Forelimb muscle (tissue), 1 donor: ENCODE measurements at places on chromosomes 11 and 22. TPM values are rescaled to one million over a fixed set of nuclear protein-coding genes. Genes with fewer than 3 reads are reported as not detected.
A peak's percentile ranks its signal among the peaks of the same experiment; 100 is the strongest.

- no peak for DNase-seq
These were observed 113.9 kb downstream of the TRIM29 start for GRCh38 chr11:120024046-120024445.

GRCh38 chr11:86172894-86173293, 71.7 kb upstream of the EED start:
- DNase-seq: no peak

- DNase-seq: no peak
These were observed 715.1 kb upstream of the API5 start for GRCh38 chr11:42596576-42597145.

GRCh38 chr22:47625531-47626427, 863.3 kb downstream of the TBC1D22A start:
- no peak for DNase-seq

- DNase-seq: no peak
These were observed 2.1 kb upstream of the MTFP1 start for GRCh38 chr22:30423301-30423958.

DNA sequence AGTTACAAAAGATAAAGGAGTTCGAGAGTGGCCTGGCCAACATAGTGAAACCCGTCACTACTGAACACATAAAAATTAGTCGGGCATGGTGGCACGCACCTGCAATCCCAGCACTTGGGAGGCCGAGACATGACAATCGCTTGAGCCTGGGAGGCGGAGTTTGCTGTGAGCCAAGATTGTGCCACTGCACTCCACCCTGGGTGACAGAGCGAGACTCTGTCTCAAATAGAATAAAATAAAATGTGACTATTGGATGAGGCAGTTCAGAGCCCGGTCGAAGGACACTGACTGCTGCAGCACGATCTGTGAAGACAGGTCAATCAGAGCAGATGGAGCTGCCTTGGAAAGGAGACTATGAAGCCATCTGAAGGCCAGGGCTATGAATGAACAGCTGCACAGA, 37.7 kb upstream of the ANO1 start:
- no peak for DNase-seq

- no peak for DNase-seq
These were observed 50.9 kb downstream of the PPP2R1B start for GRCh38 chr11:111715142-111715816.

DNA sequence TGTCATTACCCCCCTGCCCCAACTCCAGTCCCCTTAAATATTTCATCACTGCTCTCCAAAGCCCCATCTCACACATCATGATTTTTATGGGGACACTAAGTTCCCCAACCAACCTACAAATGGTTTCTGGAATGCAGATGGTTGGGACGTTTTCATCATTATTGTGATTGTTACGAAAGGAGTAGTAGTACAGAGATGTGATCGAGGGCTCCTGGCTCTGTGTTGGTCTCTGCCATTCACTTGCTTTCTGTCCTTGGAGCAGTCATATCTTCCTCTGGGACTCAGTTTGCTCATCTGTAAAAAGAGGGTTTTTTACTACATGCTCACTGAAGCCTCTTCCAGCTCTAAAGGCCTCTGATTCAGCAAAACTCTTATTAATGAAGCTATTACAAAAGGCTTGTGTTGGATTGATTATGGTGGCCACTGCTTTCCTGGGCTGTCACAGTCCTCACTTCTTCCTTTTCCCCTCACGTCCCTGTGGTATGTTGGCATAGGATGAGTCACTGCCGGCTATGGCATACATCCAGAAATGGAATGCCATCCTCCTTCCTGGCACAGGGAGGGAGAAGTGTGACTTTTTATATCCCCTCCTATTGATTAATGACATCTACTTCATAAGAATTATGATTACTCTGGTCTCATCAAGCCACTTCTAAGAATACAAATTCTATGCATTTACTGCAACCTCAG, 593.7 kb downstream of the METTL15 start:
- no peak for DNase-seq

GRCh38 chr22:17699696-17700340, 61.3 kb downstream of the BCL2L13 start:
- no peak for DNase-seq

GRCh38 chr11:103649401-103649895, 387.0 kb upstream of the DDI1 start:
- no peak for DNase-seq

DNA sequence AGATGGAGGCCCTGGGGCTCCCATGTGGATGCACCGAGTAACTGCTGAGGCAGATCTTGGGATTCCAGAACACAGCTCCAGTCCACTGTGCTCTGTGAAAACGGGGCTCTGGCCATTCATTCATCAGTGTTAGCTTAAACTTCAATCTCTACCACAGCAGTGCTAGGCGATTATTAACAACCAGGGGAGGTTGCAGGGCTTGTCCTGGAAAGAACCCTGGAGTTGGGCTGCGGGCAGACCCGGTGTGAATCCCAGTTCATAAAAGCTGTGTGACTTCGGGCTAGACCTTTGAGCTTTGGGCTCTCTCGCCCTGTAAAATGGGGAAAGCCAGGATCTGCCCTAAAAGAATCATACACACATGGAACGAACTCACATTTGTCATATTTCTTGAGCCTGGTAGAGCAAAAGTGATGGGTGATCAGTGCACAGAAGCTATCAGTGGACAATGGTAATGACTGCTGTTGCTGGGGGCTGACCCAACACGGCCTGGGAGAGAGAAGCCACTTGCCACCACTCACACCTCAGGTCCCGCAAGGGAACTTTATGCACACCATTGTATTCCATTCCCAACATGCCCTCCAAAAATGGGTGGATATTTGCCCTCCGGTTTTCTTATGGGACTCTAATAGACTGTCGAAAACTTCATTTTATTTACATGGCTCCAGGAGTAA, 15.6 kb upstream of the CRYBB3 start:
- no peak for DNase-seq

DNA sequence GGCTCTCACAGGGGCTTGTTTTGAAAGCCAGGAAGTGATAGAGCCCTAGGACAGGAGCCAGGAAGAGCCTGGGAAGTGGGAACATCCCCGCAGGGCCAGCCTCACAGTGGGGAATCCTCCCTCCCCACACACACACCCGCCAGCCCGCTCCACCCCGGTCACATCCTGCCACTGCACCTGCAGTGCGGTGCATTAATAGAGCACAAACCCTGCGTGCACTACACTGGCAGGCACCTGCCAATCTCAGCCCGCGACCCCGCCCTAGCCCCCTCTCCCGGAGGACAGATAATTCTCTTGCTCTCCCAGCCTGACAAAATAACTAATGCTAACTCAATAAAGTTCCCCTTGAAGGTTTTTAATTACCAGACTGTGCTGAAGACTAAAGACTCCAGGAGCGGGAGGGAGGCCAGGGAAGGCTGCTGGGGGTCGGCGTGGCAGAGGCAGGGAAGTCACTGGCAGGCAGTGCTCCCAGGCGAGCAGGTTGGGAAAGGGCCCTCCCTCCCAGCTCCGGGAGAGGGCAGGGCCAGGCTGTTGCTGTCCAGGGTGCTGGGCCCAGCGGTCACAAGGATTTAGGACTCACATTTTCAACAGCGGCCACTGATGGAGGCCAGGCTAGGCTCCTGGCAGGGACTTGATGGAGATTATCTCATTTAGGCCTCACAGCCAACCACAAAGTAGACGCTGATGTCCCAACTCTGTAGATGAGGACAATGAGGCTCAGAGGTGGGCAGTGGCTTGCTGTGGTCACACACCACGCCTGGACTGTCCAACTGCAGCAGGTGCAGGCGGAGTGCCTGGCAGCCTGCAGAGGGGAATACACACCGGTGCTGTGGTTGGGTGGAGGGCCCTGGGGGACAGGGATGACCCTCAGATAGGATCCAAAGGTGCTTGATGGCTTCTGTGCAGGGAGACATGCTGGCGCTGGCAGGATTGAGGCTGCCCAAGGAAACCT, 23.9 kb upstream of the TCF20 start:
- DNase-seq: no peak

GRCh38 chr11:128208329-128209137, 378.8 kb downstream of the ETS1 start:
- peak; percentile 26 for DNase-seq

DNA sequence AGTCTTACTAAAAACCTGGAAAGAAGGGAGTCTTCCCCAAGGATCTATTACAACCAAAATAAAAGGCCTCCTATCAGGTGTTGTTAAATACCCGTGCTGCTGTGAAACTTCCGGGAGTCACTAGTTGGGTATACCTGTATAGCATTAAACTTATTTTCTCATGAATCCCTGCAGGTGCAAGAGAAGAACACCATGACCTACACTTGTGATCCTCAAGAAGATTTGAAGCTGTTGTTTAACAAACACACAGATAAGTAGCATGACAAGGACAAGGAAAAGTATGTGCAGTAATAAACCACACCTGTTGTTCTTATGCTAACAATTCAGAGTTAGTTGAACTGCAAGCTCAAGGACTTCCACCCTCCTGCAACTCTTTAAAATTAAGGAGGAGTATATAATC, 12.0 kb downstream of the OR4C45 start:
- DNase-seq: no peak

- DNase-seq: no peak
These were observed 59.9 kb downstream of the FAT3 start for GRCh38 chr11:92284558-92284957.

- no peak for DNase-seq
These were observed 50.8 kb upstream of the PRDM11 start for GRCh38 chr11:45095691-45096010.

GRCh38 chr11:128506999-128507611, 80.3 kb downstream of the ETS1 start:
- no peak for DNase-seq

DNA sequence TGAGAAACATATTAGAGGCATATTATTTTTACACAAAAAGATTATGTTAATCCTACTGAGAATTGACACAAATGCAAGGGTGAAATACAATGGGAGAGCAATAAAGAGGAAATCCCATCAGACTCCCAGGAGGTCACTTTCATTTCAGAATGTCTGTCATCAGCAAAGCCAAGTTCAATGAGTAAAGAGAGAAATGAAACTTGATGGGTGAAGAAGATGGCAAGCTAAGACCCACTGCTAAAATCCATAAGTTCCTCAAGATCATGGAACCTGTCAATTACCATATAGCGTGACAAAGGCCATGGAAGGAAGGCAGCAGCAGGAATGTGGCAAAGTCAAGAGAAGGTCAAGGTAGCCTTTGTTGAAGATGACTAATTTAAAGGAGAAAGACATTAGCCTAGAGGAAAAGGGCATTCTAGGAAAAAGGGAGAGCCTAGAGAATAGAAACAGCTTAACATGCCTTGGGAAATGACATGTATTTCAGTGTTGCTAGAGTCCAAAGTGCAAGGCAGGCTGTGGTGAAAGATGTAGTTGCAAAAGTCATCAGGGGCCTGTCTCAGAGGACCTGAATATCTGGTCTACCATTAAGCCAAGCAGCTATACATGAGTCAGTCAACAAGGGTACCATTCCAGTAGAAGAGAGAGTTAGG, 43.1 kb downstream of the FAM168A start:
- no peak for DNase-seq

DNA sequence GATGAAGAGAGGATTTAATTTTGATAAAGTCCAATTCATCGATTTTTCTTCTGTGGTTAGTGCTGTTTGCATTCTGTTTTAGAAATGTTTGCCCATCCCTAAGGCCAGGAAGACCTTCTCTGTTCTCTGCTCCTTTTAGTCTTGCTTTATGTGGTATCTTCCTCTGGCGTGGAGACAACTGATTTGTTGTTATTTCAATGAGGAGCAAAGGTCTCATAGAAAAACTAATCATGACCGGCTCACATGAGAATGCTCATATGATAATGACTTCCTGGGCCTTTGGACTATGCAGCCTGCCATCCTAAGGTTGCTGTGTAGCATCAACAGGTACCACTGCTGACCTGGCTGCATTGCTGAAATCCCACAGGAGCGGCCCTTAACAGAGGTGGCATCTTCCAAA, 19.8 kb downstream of the SCGB1A1 start:
- DNase-seq: no peak

- DNase-seq: no peak
These were observed 92.9 kb downstream of the DYNC2H1 start for GRCh38 chr11:103202048-103202651.

- no peak for DNase-seq
These were observed 92.7 kb downstream of the SGSM3 start for GRCh38 chr22:40463017-40463631.

DNA sequence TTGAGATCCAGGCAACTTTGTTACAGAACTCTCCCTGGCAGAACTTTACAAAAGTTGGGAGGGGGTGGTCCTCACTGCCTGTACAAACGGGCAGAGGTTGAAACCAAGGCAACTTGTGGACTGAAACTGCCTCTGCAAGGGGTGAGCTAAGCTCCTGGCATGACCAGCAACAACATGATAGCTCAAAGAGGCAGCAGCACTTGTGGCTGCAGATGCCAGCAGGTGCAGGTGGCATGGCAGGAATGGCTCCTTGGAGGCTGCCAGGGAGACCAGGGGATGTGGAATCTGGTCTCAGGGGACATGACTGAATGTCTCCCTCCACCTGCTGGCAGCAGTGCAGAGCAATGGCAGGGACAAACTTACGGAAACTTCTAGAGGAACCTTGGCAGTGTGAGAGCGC, 38.8 kb upstream of the PHF21A start:
- DNase-seq: no peak

DNA sequence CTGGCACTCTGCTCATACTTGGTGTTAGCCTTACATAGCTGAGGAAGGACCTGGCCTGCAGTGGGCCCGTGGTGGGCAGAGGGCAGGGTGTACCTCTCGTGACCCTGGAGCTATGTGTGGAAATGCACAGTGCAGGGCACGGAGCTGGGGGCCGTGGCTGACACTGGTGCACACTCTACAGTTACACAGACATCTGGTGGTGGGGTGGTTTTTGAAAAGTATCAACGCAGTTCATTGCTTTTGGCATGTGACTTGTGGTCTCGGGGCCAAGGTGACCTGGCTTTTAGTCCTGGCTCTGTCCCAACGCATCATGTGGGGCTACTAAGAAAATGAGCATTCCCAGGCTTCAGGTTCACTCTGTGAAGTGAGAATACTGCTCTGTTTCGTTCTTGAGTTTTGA, 553.6 kb downstream of the NTM start:
- no peak for DNase-seq

DNA sequence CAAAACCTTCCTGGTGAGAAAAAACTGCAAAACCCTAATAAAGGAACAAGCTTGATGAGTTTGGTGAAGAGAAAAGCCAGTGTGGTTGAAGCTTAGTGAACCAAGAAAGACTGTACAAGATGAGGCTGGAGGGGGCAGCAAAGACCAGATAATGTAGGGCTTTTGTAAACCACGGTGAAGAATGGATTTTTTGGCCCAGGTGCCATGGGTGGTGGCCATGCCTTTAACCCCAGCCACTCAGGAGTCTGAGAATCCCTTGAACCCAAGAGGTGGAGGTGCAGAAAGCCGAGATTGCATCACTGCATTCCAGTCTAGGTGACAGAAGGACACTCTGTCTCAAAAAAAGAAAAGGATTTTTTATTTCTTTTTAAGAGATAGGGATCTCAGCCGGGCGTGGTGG, 5.0 kb upstream of the ZDHHC5 start:
- DNase-seq: no peak

GRCh38 chr11:1375955-1376258, 13.8 kb upstream of the BRSK2 start:
- DNase-seq: no peak

GRCh38 chr11:69876013-69876412, 56.8 kb upstream of the FGF3 start:
- no peak for DNase-seq

The SLC37A2 gene
- polyA plus RNA-seq: 2.3 TPM

The LARGE1 gene
- polyA plus RNA-seq: 7.7 TPM

The KCNQ1OT1 gene
- polyA plus RNA-seq: 1.3 TPM

The GLB1L2 gene
- polyA plus RNA-seq: 0.47 TPM

The OPCML gene
- 1.4 TPM for polyA plus RNA-seq

The VSTM5 gene
- polyA plus RNA-seq: 0.48 TPM
